ENCODE measurements at places on chromosomes 4 and X. TPM values are rescaled to one million over a fixed set of nuclear protein-coding genes. Genes with fewer than 3 reads are reported as not detected.

DNA sequence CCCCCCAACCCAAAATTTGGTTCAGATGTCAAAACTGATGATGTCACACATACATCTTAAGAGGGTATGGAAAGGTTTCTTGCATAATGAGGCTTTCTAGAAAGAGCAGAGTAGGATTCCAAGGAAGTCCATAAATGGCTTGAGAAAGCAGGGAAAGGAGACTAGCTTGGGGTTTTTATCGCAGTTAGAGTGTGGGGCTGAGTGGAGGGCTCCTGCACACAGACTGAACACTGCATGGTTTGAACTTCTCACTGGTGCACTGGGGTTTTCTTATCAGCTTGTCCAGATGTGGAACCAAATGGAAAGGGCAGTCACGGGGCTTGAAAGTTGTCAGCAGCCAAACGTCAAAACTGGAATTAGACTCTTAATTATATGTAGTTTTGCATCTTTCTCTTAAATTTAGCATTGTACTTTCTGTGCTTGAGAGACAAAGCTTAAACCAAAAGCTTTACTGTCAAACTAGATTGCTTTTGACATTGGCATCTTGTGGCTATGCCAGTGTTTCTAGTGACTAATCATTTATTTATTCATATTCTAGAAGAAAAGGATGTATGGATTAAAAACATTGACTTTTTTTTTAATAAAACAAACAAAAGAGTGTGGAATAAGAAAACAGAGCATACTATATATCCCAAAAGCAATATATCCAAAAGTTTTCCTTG is 78.3 kb upstream of the STIM2 start:
- DNase-seq = no peak

DNA sequence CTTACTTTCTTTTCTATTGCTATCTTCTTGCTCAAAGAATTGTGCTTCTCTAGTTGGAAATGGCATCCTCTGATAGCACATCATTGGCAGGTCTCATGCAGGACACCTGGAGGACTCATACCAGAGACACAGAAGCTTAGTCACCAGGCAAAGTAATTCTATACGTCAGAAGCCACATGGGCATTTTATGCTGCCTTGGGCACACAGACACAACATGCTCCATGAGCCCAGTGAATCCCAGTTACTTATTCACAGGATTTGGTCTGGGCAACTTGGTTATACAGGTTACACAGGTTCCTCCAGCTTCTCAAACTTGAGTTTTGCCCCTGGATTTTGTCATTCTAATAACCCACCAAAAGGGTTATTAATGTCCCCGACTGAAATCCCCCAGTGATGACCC is 7.1 kb downstream of the RASSF6 start:
- DNase-seq = peak; percentile 67

GRCh38 chr4:23166407-23166806 is 473.7 kb downstream of the GBA3 start:
- DNase-seq = no peak

DNA sequence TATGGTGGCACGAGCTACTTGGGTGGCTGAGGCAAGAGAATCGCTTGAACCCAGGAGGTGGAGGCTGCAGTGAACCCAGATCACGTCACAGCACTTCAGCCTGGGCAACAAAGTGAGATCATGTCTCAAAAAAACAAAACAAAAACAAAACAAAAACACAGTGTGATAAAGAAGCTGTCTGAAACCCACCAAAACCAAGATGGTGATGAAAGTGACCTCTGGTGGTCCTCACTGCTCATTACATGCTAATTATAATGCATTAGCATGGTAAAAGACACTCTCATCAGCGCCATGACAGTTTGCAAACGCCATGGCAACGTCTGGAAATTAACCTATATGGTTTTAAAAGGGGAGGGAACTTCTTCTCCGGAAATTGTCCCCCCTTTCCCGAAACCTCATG is 29.4 kb upstream of the OPHN1 start:
- DNase-seq = no peak

DNA sequence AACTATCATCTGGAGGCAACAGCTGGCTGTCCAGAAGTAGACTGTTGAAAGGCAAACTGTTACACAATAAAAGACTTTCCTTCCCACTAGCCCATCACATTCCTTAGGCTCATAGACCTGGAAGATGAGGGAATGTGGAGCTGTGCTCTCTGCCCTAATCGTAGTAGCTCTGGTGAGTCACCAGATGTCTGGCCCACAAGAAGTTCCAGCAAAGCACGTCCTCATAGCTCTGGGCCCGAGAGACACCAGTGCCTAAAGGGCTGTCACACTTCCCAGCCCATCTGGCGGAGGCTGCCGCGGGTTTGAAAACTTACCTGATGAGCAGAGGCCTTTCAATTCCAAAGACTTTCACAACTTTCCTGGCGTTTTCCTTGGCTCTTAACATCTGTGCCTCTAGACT is 81.7 kb upstream of the STOX2 start:
- no peak for DNase-seq

DNA sequence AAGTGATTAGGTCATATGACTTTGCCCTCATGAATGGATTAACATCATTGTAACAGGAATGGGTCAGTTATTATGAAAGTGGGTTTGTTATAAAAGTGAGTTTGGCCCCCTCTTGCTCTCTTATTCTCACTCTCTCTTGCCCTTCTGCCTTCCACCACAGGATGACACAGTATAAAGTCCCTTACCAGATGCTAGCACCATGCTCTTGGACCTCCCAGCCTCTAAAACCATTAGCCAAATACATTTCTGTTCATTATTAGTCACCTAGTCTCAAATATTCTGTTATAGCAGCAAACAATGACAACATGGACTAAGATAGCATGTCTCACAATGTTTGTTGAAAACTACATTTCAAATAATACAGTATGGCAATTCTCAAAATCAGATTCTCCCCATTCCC is 59.7 kb downstream of the RWDD4 start:
- DNase-seq = no peak

DNA sequence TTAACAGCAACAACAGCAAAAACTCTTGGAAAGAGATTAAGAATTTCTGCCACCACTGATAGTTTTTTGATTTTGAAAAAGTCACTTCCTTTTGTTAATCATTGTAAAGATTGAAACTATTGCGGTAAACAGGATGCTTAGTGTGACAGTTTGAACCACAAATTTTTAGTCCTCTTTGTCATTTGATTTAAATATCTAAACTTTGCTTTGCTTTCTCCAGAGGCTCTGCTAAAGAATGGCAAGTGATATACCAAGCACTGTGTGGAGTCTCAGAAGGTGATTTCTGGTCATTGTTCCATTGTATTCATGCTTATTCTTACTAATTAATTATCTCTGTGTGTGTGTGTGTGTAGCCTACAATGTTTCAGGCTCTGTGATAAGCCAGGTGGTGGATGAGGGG is 155.6 kb downstream of the BMPR1B start:
- no peak for DNase-seq

- DNase-seq = no peak
These were observed 26.9 kb upstream of the HPSE start for GRCh38 chr4:83361416-83362103.

GRCh38 chr4:146095860-146096259 is 79.7 kb upstream of the LSM6 start:
- DNase-seq = no peak

DNA sequence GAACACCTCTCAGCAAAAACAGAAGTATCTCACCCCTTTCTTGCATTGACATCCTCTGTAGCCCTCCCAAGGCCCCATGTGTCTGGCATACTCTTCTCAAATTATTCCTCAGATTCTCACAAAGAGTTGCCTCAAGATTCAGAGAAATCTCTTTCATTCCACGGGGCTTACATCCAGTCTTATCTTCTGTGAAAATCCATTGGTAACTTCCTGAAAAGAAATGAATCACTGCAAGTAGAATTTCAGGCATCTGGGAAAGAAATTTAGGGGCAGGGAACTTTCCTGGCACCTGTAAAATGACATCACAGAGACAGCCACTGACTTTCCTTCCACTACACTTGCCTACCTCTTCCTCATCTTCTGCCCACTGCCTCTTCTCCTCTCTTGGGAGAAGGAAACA is 182.5 kb upstream of the ARHGEF9 start:
- DNase-seq = no peak

DNA sequence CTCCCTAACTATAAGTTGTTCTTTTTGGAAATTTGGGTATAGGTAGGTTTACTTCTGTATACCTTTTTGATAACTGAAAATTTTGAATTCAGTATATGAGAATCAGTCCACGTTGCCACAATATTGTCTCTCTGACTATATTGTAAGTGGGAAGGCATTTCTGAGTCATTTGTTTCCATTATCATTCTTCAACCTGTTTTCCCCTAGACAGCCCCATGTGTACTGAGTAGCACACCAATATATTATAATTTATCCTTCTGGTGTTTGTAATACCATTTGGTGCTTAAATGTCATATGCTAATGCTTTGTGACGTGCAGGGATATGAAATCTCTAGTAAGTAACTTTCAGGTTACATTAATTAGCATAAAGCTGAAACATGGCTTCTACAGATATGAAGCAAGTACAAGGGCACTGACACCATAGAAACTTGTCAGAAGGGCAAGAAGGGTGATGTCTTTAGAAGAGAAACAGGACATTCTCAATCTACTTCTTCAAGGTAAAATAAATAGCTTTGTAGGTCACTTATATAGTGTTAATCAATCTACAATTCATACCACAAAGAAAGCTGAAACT is 27.7 kb downstream of the PAK3 start:
- no peak for DNase-seq

GRCh38 chr4:41749631-41750039 is 1.1 kb upstream of the PHOX2B start:
- DNase-seq = no peak

The ASB9 gene
- 1.1 TPM for total RNA-seq

The SLC10A7 gene
- total RNA-seq = 18.6 TPM

The FAM184B gene
- not detected for total RNA-seq

The USP17L17 gene
- total RNA-seq = not detected

The BEX5 gene
- total RNA-seq = not detected

The HSFX2 gene
- total RNA-seq = not detected

The DDX53 gene
- total RNA-seq = not detected

The LAS1L gene
- 47.9 TPM for total RNA-seq

The IBSP gene
- not detected for total RNA-seq
